ENCODE measurements at places on chromosomes 2 and 18. TPM values are rescaled to one million over a fixed set of nuclear protein-coding genes. Genes with fewer than 3 reads are reported as not detected.

DNA sequence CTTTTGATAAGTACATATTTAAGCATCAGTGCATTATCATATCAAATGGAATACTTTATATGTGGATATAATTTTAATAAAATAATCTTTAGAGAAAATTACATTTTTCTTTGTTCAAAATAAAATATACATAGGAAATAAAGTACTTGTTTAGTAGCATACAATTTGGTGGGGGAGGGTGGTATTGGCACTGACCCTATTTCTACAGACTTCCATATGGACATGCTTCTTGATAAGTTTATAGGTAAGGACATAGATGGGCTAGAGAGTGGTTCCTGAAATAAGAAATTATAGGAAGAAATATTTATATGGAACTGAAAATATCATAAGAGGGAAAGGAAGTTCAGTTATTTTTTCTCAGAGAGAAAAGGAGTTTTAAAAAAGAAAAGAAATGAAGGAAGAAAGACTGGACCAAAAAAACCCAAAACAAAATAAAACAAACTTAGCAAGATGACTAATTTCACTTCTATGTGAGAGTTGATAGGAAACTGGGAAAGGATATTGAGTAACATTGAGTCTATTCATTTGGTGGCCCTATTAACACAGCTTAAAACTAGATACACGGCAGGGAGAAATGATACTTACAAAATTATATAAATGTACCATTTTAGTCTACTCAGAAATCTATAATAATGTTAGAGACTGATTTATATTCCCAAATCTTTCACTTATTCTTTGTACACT is 505.9 kb downstream of the ERBB4 start:
- peak; percentile 43 for DNase-seq

DNA sequence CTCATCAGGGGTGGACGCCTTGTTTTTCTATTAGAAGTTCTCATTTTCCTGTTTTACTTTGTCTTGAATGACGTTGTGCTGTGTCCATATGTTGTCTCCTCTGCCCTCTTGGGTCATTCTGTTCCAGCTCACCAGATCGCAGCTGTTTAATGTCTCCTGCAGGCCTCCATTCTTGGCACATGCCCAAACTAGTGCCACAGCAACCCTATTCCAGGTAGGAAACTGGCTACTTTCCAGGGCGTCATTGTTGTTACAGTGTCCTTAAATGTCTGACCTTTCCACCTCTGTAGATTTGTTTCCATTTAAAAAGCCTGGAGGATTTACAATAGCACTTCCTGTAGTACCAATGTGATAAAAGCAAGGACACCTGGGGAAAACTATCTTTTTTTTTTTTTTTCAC is 500.7 kb downstream of the METTL4 start:
- no peak for DNase-seq

DNA sequence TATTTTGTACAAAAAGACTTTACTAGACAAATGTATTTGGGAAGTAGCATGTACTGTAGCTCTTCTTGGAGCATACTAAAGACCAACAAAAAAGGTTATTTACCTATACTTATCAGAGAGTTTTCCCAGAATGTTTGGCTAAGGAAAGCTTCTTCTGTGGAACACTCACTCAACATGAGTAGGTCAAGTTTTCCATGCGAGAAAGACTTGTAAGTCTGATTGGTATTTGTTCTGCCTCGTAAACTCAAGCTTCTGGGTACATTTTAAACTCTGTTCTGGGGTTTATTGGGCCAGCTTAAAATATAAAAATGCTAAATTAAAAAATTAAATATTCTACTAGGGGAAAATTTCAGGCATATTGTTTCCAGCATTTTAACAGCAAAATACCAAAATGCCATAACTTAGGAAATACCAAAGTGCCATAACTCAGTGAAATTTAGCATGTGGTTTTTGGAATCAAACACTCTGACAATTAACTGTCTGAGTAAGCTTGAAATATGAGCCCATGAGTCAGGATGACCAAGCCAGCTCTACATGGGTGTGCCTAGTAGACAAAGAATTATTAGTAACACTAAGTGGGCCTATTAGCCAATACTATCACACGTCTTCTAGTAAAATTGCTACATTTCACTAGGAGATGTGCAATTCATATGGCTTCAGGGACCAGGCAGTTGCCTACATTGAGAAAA is 47.3 kb upstream of the SERPINE2 start:
- DNase-seq = peak; percentile 96

DNA sequence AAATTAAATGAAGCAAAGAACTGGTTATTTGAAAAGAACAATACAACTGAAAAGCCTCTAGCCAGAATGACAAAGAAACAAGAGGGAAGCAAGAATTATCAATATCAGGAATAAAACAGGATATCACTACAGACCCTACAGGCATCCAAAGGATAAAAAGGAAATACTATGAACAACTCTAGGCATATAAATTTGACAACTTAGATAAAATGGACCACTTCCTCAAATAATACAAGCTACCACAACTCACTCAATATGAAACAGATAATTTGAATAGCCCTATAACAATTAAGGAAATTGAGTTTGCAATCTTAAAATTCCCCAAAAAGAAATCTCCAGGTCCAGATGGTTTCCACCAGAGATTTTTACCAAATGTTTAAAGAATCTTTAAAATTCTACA is 19.8 kb downstream of the RPRD1A start:
- no peak for DNase-seq

DNA sequence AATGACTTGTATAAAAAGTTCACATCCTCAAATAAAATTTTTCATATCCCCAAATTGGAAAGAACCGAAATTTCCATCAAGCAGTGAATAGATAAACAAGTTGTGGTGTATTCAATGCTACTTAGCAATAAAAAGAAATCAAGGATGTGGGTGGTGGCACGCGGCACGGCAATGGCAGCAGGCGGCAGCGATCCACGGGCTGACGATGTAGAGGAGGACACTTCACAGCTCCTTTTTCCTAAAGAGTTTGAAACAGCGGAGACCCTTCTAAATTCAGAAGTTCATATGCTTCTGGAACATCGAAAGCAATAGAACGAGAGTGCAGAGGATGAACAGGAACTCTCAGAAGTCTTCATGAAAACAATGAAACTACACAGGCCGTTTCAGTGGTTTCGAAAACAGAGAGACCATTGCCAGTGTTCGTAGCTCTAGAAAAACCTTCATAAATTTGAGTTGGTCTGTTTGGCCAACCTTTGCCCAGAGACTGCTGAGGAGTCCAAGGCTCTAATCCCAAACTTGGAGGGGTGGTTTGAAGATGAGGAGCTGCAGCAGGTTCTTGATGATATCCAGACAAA is 9.8 kb upstream of the IL36A start:
- DNase-seq = no peak

- no peak for DNase-seq
Observed at GRCh38 chr18:32441533-32441932, 29.1 kb downstream of the GAREM1 start.

GRCh38 chr2:60324536-60324935 is 228.9 kb downstream of the BCL11A start:
- DNase-seq = no peak

GRCh38 chr2:143730953-143731260 is 601.7 kb downstream of the ARHGAP15 start:
- DNase-seq = peak; percentile 36

- peak; percentile 72 for DNase-seq
Observed at GRCh38 chr2:158414538-158414937, 42.0 kb downstream of the CCDC148 start.

DNA sequence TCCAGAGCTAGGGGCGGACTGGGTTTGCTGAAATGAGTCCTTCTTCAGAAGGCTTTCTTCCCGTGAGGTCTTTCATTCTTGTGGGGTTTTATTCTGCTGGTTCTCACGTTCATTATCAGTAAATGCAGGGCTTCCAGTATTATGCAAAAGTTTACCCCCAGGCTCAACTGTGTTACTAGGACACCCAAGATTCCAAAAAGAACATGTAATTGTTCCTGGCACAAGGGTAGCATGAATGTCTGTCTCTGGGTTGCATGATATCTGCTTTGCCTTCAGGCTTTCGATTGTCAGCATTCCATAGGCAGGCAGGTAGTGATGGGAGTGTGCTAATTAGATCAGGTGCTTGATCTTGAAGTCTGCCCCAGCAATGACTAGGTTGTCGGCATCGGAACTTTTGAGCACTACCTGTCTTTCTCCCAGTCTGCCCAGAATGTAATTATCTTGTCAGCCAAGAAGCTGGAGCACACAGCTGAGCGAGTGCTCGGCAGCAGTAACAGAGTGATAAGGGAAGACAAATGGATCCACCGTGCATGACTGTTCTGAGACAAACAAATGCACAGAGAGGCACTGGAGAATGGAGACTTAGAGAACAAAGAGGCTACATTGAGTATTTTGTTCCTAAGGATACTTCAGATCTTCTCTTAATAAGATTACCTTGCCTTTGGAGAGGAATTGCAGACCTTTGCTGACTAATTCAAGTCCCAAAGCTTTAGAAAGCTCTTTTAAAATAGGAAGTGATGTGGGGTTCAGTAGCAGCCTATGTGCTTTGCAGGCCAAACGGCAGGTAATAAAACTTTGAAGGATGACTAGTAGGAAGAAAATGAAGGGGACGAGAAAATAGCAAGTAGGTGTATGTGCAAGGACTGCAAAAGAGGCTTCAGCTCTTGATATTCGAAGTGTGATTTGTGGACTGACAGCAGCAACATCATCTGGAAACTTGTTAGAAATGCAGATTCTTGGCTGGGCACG is 41.9 kb downstream of the ITGB6 start:
- DNase-seq = peak; percentile 71

- DNase-seq = no peak
Observed at GRCh38 chr2:206979922-206980321, 40.6 kb downstream of the CPO start.

DNA sequence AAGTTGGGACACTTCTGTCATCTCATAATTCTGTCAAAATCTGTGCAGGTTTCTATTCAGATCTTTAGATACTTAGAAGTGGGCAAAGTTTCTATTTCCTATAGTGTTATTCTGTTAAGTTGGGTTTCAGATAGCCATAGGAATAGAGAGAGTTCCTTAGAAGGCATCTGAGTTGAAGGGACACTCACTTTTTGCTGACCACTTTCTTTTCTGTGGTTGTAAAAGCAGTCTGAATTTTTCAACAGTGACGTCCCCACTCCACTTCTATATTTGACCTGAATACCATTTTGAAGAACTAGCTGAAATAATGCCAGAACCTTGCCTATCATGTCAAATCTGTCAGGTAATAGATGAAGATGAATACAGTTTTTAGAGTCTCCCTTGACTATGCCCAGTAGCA is 267.3 kb downstream of the SPAG16 start:
- DNase-seq = no peak

- no peak for DNase-seq
Observed at GRCh38 chr2:121640380-121641316, 8.6 kb downstream of the CLASP1 start.

- no peak for DNase-seq
Observed at GRCh38 chr2:56234241-56234640, 50.5 kb downstream of the CCDC85A start.

GRCh38 chr2:64454386-64455332 is 697 bp downstream of the LGALSL start:
- DNase-seq = peak; percentile 72

- peak; percentile 97 for DNase-seq
Observed at GRCh38 chr2:172701250-172701649, 34.4 kb upstream of the RAPGEF4 start.

DNA sequence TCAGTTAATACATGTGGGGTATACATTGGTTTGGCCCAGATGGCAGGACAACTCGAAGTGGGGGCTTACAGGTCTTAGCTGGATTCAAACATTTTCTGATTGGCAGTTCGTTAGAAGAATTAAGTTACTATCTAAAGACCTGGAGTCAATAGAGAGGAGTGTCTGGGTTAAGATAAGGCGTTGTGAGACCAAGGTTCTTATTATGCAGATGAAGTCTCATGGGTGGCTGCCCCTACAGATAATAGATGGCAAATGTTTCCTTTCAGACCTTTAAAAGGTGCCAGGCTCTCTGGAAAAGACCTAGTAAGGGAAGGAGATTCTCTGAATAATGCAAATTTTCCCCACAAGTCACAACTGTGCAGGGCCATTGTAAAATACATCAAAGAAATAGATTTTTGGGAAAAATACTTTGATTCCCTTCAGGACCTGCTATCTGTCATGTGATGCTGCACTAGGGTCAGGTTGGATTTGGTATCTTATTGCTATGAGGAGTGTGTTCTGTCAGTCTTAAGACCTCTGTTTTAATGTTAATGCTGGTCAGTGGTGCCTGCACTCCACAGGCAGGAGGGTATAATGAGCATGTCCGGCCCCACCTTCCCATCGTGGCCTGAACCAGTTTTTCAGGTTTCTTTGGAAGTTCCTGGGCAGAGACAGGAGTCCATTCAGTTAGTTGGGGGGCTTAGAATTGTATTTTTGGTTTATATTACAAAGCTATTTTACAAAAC is 14.3 kb upstream of the MC5R start:
- DNase-seq = no peak

DNA sequence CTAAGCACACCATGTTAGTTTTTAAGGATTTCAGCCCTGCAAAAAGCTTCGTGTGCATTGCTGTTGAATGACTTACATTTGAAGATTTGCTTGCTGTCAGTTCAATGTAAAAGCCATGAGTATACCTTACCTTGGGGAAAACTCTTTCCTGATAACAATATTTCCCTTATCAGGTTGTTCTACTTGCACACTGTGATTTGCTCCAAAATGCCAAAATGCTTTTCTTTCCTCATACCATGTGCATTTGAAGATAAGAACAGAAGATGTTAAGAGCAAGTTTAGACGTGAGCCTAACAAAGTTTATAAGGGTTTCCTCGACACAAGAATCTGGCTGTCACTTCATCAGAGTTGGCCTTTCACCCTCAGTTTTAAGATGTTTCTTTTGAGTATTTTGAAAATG is 57.6 kb downstream of the SCN1A start:
- no peak for DNase-seq

Gene VWC2L
- not detected for total RNA-seq

Gene ATG16L1
- 17.2 TPM for total RNA-seq

Gene ORMDL1
- total RNA-seq = 74.2 TPM

Gene GEN1
- 8.1 TPM for total RNA-seq

Gene EN1
- total RNA-seq = 7.0 TPM

Gene CCDC85A
- total RNA-seq = 9.9 TPM

Gene DYNAP
- total RNA-seq = not detected

Gene SPR
- 39.0 TPM for total RNA-seq

Gene FTCDNL1
- 0.13 TPM for total RNA-seq

Gene QPCT
- 37.4 TPM for total RNA-seq

Gene ACVR1C
- total RNA-seq = 0.32 TPM

Gene TRABD2A
- total RNA-seq = 5.7 TPM

Gene DSG1
- not detected for total RNA-seq

All from GM23248 (cell line).